H1 (cell line): ENCODE measurements at places on chromosomes 7 and 10. TPM values are rescaled to one million over a fixed set of nuclear protein-coding genes. Genes with fewer than 3 reads are reported as not detected.

GRCh38 chr7:97145068-97145467 is 27.6 kb downstream of the SDHAF3 start:
- no peak overlapping the region for H3K27ac ChIP-seq
- no peaks in the 10 kb centered on the region for H3K4me1 ChIP-seq
- DNase-seq: no peak

SPDYE8 gene
- total RNA-seq: not detected in 2 replicates

DPYSL4 gene
- 15.2 and 16.4 TPM in 2 replicates for total RNA-seq

STARD3NL gene
- 33.1 and 40.5 TPM in 2 replicates for total RNA-seq

GRCh38 chr10:97210543-97210960 is 24.8 kb upstream of the SLIT1 start:
- H3K4me1 ChIP-seq: no peaks in the 10 kb centered on the region
- no peaks in the 10 kb centered on the region for H3K36me3 ChIP-seq
- no peak overlapping the region for H3K4me3 ChIP-seq

GRCh38 chr10:133484818-133485217 is 31.1 kb downstream of the SCART1 start:
- H3K27me3 ChIP-seq: no peaks in the 10 kb centered on the region
- no peaks in the 10 kb centered on the region for H3K36me3 ChIP-seq
- DNase-seq: no peak
- no peak overlapping the region for H3K4me3 ChIP-seq
- H3K27ac ChIP-seq: no peak overlapping the region

DNA sequence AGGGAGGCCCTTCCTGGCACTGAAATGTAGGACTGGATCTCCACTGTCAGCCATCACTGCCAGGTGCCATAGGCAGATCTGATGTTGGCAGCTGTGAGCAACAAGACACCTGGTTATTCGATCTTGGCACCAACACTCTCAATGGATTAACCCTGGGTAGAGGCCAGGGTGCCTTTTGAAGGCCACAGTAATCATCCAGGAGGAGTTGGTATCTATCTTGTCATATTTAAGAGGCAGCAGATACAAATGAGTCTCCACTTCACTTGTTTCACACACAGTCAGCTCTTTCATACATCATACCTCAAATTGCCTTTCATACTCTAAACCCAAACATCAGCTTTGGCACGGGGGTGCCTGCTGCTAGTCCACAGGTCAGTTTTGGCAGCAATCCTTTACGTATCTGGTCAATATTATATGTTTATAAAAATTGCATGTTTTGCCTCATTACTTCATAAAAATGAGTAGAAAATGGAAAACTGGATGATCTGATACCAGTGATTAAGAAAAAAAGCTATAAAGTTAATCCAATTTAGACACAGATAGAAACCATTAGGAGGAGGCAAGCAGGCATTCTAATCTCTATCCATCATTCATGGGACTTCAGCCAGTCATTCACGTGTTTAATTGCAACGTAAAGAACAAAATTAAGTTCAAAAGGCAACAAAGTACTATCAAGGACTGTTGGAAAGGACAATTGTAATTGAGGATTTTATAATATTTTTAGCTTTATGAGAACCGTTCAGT is 12.7 kb upstream of the CACUL1 start:
- H3K27me3 ChIP-seq: no peaks in the 10 kb centered on the region; the same call in 1 of the 2 replicates
- H3K4me3 ChIP-seq: no peak overlapping the region
- no peaks in the 10 kb centered on the region for H3K36me3 ChIP-seq
- H3K4me1 ChIP-seq: no peaks in the 10 kb centered on the region

DNA sequence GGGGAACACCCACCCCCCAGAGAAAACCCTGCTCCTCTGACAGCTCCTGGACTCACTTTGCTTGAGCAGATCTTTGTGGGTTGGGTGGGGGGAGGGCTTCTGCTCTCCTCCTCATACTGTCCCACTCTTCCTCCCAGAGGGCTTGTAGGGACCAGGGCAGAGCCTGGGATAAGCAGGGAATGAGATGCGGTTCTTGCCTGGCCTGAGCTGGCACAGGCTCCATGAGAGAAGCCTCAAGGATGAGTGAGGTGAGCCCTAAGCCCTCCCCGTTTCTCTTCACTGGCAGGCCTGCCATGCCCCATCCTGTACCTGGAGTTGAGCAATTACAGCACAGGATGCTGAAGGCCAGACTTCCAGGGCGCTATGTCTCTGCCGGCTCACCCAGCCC is 134.7 kb downstream of the ADAM12 start:
- H3K4me3 ChIP-seq: no peak overlapping the region
- no peaks in the 10 kb centered on the region for H3K27me3 ChIP-seq
- H3K36me3 ChIP-seq: no peaks in the 10 kb centered on the region
- DNase-seq: no peak

PTPN20 gene
- total RNA-seq: not detected in 2 replicates

DNA sequence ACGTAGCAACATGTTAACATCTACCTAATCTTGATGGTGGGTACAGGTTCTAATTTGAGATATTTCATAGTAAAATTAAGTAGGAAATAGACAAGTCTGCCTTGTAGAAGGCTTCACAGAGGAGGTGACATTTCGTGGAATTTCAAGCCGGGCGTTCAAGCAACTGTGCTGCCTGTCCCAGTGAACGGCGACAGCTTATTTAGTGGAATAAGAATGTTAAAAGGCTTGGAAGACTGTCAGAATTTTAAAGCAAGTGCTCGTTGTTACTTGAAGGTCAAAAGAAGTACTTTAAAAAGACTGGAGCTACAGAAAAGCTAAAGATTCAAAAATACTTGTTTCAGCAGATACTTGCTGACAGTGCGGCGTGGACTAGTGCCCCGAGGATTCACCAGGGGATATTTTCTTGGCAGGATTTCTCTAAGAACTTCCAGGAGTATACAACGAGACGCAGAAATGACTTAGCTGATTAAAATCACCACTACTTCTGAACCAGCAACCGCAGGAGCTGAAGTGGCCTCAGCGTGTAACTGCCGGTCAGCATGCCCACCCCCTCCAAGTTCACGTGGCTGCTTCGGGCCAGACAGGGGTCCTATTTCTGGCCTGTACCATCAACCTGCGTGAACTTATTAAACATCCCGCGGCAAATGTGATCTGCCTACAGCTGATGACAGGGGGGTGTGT is 46.5 kb downstream of the CTBP2 start:
- DNase-seq: no peak
- no peak overlapping the region for H3K27ac ChIP-seq
- peaks cover 17% of the 10 kb centered on the region for H3K4me1 ChIP-seq
- no peaks in the 10 kb centered on the region for H3K27me3 ChIP-seq
- no peak overlapping the region for H3K4me3 ChIP-seq

DNA sequence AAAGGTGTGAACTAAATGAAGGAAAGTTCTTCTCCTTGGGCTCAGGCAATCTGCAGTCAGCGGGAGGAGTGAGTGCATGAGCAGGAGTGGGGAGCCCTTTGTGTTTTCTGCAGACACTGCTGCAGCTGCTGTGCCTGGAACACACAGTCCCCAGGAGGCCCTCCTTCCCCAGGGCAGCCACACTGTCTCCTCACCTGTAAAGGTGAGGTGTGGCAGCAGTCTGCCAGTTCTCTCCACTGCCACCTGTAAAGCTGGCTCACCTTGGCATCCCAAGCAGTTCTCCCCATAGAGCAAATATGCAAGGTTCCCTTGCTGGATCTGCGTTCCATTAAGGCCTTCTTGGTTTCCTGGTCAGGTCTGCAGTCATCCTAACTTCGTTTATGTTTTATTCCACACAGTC is 5.2 kb upstream of the VWC2 start:
- DNase-seq: no peak
- H3K4me1 ChIP-seq: no peaks in the 10 kb centered on the region; the same call in 1 of the 2 replicates
- no peak overlapping the region for H3K27ac ChIP-seq

DNA sequence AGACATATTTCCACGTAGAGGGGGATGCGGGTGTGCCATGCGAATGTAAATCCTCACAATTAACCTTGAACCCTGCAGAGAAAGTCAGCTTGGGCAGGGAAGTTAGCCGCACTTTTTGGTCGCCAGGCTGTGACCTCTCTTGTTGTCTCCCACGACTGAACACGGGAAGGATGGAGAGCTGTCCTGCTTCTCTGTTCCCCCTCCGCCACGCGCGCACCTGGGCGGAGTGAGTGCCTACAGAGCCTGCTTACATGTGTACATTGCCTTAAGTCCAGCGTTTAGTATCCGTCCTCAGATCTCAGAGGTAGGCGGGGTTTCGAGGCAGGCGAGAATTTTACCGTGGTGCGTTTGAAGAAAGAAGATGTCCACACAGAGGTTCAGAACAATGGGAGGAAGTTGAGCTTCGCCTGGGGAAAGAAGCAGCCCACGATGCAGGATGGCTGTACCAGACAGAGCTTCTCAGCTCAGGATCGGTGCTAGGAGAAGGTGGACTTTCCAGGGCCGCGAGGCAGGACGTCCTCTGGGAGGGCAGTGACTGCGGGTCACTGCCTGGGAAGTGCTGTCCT is 482 bp upstream of the ERCC6 start:
- H3K36me3 ChIP-seq: no peaks in the 10 kb centered on the region
- H3K4me3 ChIP-seq: peak overlapping the region; percentile 66
- no peak overlapping the region for H3K27ac ChIP-seq
- no peaks in the 10 kb centered on the region for H3K27me3 ChIP-seq
- DNase-seq: peak; percentile 57

DNA sequence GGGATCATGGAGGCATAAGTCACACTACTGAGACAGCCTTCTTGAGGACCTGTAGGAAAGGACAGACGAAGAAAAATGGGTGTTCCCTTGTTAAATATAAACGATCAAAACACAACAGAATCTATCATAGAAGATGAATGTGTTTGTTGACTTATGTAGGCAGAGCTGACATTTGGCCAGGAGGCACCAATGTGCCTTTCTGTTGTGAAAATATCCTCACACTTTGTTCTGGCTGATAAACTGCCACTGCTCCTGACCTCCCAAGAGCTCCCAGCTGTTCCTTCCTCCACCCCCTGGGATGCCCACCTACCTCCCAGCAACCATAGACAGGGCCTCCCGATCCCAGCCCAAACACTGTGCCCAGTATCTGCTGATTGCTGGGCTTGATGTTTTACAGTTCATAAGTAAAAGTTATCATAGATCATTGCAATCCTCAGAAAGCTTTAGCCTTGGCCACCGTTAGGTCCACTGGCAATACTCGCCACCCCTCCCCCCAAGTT is 116.6 kb downstream of the CTTNBP2 start:
- H3K4me1 ChIP-seq: no peaks in the 10 kb centered on the region
- no peak for DNase-seq
- no peak overlapping the region for H3K4me3 ChIP-seq

DNA sequence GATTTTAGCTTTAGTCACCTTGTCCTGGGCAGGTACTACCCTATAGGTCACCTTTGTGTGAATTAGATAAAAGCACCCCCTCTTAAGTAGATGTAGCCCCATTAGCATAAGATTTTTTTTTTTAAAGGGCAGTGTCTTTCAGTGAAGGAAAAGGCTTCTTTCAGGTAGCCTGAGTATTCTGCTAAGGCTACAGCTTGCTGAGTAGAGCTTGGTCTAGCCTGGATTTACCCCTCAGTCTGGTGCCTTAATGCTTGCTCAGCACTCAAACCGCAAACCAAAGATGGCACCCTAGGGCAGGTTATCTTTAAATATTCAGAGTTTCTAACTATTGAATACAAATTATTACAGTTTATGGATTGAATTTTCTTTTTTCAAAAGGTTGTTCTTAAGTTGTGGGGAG is 83.4 kb downstream of the GLCCI1 start:
- H3K4me1 ChIP-seq: no peaks in the 10 kb centered on the region
- no peak for DNase-seq
- H3K36me3 ChIP-seq: no peaks in the 10 kb centered on the region
- no peak overlapping the region for H3K27ac ChIP-seq
- no peaks in the 10 kb centered on the region for H3K27me3 ChIP-seq

HYAL4 gene
- total RNA-seq: not detected in 2 replicates

DNA sequence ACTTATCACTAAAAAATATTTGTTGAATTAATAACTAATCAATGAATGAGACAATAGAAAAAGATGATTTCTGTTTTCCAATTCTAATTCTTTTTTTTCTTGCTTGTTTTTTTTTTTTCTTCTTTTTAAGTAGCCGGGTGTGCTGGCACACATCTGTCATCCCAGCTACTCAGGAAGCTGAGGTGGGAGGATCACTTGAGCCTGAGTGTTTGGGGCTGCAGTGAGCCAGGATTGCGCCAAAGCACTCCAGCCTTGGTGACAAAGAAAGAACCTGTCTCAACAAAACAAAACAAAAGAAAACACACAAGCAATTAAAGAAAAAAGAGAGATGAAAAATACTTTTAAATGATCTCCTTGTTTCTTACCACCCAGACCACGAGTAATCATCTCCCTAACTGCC is 1109.3 kb downstream of the REEP3 start:
- H3K4me3 ChIP-seq: no peak overlapping the region
- no peaks in the 10 kb centered on the region for H3K4me1 ChIP-seq

- H3K27ac ChIP-seq: no peak overlapping the region
- H3K36me3 ChIP-seq: no peaks in the 10 kb centered on the region
- H3K4me1 ChIP-seq: no peaks in the 10 kb centered on the region
- DNase-seq: no peak
Measured at GRCh38 chr10:6379015-6379776, 176.5 kb downstream of the PFKFB3 start.

TAS2R3 gene
- total RNA-seq: 0.59 and 0.99 TPM in 2 replicates

DNA sequence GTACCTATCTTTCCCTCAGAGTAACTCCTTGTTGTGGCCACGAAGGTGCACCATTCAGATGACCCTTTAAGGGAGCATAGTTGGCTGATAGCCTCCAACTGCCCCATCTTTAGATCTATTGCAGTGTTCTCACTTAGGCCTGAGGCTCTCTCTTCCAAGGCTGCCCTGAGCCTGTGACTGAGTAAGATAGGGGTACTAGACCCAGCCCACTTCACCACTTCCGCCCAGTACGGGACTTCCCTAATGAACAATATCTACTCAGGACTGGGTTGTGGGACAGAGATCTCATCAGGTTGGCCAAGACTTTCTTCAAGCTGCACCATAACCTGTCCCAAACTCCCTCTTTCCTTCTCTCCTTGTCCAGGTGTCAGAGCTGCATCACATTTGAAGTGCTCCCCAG is 5.7 kb upstream of the GNAI1 start:
- no peak overlapping the region for H3K27ac ChIP-seq
- no peak overlapping the region for H3K4me3 ChIP-seq
- no peak for DNase-seq

NEUROG3 gene
- total RNA-seq: 0.31 TPM in 1 of 2 replicates, not detected in the other

GRCh38 chr10:43145311-43145710 is 7.1 kb downstream of the CSGALNACT2 start:
- H3K4me1 ChIP-seq: no peaks in the 10 kb centered on the region
- H3K27ac ChIP-seq: no peak overlapping the region
- H3K27me3 ChIP-seq: no peaks in the 10 kb centered on the region
- H3K4me3 ChIP-seq: no peak overlapping the region
- no peak for DNase-seq
- H3K36me3 ChIP-seq: no peaks in the 10 kb centered on the region

- H3K4me1 ChIP-seq: peaks cover 17% of the 10 kb centered on the region
- no peaks in the 10 kb centered on the region for H3K27me3 ChIP-seq
- H3K4me3 ChIP-seq: no peak overlapping the region
- H3K27ac ChIP-seq: peak overlapping the region; percentile 56
- DNase-seq: no peak
- H3K36me3 ChIP-seq: no peaks in the 10 kb centered on the region
Measured at GRCh38 chr10:112732277-112732921, 217.6 kb upstream of the TCF7L2 start.

C10orf53 gene
- not detected in 2 replicates for total RNA-seq

CRHR2 gene
- 0.19 and 0.37 TPM in 2 replicates for total RNA-seq
